Fibroblast of upper back skin (primary cell): ENCODE measurements at places on chromosomes 4 and X.
A peak's percentile ranks its signal among the peaks of the same experiment; 100 is the strongest.

- no peak for DNase-seq
These were observed 189.1 kb downstream of the NDST4 start for GRCh38 chr4:114924311-114924710.

- DNase-seq = peak; percentile 68
These were observed 13.7 kb downstream of the BCORL1 start for GRCh38 chrX:129996120-129996519.

- DNase-seq = peak; percentile 69
These were observed 1306.6 kb upstream of the PABPC4L start for GRCh38 chr4:135508006-135508714.

- peak; percentile 8 for DNase-seq
These were observed 16.5 kb downstream of the UTP3 start for GRCh38 chr4:70704931-70705182.

DNA sequence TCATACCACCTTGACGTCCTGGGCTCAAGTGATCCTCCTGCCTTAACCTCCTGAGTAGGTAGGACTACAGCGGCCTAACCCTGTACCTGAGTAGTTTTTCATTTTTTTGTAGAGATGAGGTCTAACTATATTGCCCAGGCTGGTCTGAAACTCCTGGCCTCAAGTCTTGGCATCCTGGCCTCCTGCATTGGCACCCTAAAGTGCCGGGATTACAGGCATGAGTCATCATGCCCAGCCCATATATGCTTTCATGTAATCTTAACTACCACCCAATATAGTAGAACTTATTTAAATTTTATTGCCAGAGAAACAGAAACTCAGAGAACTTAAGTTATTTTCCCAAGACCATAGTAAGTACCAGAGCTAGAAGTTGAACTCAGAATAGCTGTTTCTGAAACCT, 27.1 kb downstream of the AFM start:
- no peak for DNase-seq

GRCh38 chr4:154343651-154344050, 147.9 kb downstream of the DCHS2 start:
- no peak for DNase-seq

DNA sequence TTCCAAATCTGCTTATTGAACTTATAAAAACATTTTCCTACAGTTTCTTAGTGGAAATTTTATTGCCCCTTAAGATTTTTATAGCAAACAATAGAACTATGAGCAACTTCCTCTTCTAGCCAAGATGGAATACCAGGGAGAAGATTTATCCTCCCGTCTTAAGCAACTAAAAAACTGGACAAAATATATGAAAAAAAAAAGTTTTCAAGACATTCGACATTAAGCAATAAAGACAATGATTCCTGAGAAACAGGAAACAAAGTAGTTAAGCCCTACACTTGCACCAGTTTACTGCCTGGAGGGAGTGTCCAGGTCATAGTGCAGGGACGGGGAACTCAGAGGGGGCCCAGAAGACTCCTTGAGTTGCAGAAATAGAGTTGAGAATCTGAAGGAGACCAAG, 516.1 kb upstream of the DIPK2B start:
- DNase-seq = no peak
